ENCODE measurements at places on chromosomes 3 and 15.

DNA sequence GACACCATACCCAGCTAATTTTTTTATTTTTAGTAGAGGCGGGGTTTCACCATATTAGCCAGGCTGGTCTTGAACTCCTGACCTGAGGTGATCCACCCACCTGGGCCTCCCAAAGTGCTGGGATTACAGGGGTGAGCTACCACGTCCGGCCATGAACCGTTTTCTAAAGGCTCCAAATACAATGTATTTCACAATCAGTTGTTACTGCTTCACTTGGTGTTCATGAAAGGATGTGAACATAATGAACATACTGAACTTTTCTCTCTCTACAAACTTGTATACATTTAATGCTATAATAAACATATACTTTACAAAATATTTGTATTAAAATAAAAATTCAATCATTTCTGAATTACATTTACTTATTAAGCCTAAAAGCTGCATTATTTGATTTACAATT is 28.9 kb downstream of the TBL1XR1 start:
- no peak for DNase-seq

DNA sequence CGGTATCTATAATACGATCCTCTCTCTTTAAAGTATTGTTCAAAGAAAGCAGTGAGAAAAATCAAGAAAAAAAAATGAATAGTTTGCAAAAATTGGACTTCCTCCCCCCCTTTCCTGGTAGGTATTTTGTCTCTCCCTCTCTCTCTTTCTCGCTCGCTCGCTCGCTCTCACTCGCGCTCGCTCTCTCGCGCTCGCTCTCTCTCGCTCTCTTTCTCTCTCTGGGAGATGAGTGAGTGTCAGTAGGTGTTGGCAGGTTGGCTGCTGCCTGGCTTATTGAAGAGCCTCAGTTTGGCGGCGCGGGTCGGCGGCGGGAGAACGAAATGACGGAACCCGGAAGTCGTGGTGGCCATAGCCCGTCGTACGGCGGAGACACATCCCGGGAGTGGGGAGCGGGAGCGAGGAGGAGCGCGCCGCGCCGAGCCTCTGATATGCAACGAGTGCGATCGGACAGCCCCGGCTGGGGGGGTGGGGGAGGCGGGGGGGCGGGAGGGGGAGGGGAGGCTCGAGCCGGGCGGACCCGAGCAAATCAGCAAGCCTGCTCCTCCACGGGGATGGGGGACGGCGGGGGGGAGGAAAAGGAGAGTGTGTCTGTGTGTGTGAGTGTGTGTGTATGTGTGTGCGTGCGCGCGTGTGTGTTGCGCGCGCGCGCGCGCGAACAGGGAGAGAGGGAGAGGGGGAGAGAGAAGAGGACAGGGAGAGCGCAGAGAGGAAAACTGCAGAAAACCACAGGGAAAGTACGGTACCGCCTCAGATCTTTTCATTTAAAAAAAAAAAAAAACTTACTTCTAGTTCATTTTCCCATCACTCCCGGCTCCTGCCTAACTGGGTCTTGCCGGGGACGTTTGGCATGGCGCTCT is at the start of gene MEIS2:
Gene MEIS2, minus strand, starts transcription at position 441 of the 857 bp plus-strand sequence. CDS start 1,083 bp downstream, outside the sequence.
- DNase-seq, result peak; percentile 68

GRCh38 chr3:138099417-138099816 is 16.0 kb downstream of the DZIP1L start:
- DNase-seq, result no peak

DNA sequence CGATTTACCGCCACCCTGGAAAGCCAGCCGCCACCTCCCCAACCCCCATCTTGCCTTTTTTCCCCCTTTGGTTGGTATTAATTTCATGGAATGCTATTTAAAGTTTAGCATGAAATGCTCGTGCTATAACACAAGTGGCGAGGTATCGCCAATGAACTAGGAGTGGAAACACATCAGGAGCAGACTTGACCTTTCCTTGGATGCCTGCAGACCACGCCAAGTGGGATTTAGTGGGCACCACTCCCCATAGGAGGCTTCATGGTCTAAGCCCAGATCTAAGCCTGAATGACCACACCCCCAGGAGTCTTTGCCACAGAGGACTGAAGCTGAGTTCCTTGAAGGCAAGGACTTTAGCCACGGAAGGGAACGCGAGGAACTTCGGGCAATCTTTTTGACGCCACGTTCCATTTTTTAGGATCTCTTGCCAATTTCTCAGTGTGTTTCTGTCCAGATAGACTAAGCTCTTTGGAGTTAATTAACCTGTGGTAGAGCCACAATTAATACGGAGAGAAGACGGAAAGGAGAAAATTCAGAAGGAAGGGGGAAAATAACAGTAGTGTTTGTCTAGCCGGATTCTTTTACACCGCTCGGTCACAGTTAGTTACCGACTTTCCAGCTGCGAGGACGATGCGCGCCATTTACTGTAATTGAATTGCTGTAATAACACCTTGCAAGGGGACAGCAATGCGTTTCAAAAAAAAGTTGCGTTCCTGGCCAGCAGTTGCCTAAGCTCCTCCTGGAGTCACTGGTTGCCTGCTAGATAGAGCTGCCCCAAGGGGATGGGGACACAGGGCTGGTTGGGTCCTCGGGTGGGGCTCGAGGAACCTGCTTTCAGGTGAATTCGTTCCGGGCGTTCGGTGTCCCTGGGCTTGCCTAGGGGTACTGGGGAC is 37.1 kb downstream of the NR2F2 start:
- no peak for DNase-seq

GRCh38 chr3:129424185-129424841 is 4.1 kb downstream of the EFCAB12 start:
- no peak for DNase-seq

GRCh38 chr3:177960014-177960413 is 576.2 kb upstream of the KCNMB2 start:
- no peak for DNase-seq
